Left renal cortex interstitium (tissue), 4 donors: ENCODE measurements at places on chromosomes 16 and 17.

DNA sequence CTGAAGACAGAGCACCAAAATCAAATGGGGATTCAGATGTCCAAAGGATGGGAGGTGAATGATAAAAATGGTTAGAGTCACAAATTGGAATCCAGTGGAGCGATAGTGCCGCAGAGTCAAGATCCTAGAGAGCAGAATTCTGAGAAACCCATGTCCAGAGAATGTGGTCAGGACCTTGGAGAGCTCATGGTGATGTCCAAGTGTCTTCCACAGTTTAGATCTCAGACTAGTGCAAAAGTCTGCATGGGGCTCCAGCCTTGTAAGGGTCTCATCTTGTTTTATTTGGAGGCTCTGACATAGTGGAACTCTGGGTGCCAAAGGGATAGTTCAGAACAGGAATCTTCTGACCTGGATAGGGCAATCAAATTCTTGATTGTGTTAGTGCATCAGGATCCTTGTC, 245.9 kb upstream of the HSBP1 start:
- peak; percentile 18 for DNase-seq

- no peak for DNase-seq
Measured at GRCh38 chr17:40171750-40172149, 5.5 kb upstream of the RAPGEFL1 start.

GRCh38 chr16:25141648-25142047, 30.1 kb downstream of the LCMT1 start:
- DNase-seq, result no peak

- no peak for DNase-seq
Measured at GRCh38 chr17:10031127-10031526, 126.1 kb upstream of the RCVRN start.

- DNase-seq, result no peak
Measured at GRCh38 chr17:71753070-71753469, 367.8 kb upstream of the SOX9 start.

GRCh38 chr16:1295465-1295864, 14.0 kb upstream of the UBE2I start:
- no peak for DNase-seq

DNA sequence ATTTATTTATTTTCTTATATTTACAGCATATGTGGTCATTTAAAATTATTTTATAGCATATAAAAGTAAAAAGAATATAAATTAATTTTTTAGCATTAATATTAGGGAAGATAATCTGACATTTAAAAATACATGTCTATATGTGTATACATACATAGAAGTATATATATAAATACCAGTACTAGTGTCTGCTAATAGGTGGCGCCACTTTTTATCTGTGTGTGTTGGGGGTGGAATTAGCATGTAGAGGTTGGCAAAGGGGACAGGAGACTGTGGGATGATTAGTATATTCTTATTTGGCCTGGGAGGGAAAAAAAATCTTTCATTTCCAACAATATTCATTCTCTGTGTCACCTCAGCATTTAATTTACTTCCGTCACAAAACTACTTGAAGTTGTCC, 359.1 kb downstream of the WWOX start:
- no peak for DNase-seq

GRCh38 chr16:30120340-30121105, 2.5 kb downstream of the MAPK3 start:
- DNase-seq, result no peak

- DNase-seq, result no peak
Measured at GRCh38 chr16:5900046-5900445, 802.5 kb upstream of the EEF2KMT start.

DNA sequence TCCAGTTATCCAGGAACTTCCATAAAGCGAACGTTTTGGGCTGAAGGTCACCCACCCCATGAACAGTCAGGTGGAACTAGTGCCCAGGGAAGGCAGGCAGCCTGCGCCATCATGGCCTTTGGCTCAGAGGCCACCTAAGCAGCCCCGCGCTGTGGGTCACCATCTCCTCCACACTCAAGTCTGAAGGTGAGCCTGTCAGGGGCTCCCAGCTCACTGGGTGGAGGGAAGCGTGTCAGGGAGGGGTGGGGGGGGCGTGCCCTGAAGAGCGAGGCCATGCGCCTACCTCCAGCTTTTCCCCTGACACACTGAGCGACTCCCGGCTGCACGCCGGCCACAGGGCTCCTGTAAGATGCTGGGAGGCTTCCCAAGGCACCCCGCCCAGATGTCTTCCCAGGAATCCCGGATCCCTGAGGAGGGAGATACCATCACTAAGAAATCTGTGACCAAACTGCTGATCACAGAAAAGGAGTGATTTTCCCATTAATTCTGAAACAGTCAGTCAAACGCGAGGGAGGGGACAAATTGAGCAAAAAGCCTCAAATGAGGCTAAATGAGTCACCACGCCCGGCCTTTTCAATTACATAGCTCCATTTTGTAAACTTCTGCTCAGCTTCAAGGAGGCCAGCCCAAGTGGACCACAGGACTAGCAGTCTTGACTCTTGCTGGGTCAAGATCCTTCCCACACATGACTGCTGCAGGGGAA, 26.5 kb upstream of the SLC25A19 start:
- DNase-seq, result no peak

GRCh38 chr17:4750606-4751005, 10.9 kb upstream of the CXCL16 start:
- DNase-seq, result no peak

- no peak for DNase-seq
Measured at GRCh38 chr17:1177016-1177700, 2.6 kb downstream of the ABR start.

- no peak for DNase-seq
Measured at GRCh38 chr16:65598621-65599020, 476.8 kb upstream of the CDH11 start.
